Activated CD8-positive, alpha-beta memory T cell treated with anti-CD3 and anti-CD28 coated beads for 1 hour (primary cell): ENCODE measurements at places on chromosomes 5 and 9.

DNA sequence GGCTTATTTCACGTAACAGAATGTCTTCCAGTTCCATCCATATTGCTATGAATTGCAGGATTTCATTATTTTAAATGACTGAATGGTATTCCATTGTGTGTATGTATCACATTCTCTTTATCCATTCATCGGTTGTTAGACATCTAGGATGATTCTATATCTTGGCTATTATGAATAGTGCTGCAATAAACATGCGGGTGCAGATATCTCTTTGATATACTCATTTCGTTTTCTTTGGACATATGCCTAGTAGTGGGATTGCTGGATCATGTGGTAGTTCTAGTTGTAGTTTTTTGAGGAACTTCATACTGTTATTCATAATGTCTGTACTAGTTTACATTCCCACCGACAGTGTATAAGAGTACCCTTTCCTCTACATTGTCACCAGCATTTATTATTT, 460.5 kb downstream of the MAN2A1 start:
- no peak for DNase-seq

GRCh38 chr9:128882677-128883603, 1.0 kb downstream of the LRRC8A start:
- DNase-seq: no peak

DNA sequence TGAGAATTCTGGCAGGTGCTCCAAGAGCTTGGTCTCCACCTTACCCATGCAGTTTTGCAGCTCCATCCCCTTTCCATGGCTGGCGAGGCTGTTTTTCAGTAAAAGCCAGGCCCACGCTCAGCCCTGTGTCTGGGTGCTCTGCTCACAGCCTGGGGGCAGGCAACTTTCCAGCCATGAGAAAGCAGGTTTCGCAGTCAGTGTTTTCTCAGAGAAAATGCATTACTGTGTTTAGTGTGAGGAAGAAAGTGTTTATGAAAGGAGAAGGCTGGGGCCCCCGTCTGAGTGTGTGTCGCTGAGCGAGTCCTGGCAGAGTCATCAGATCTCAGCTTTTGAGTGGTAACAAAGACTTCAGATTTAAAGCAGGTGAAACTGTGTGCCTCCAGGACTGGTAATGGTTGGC, 248.1 kb downstream of the IRX1 start:
- no peak for DNase-seq

GRCh38 chr5:13866792-13867191, 77.7 kb downstream of the DNAH5 start:
- DNase-seq: no peak

DNA sequence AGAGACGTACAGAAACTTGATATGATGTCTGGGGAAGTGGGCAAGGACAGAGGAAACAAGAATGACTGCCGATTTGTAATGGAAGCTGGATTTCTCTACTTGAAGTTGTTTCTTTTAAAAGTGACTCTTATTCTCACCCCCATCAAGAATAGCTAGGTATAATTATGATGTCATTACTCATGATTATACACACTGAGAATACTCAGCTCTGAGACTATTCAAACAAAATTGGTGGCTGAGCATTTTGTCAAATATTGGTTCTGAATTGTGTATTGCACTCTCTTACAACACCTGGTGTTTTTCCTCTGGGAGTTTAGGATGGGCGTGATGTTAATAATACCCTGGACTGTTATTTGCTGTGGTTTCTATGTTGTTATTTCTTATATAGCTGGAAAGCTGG, 46.3 kb downstream of the MAST4 start:
- DNase-seq: no peak
